ENCODE measurements at places on chromosomes 4 and X. TPM values are rescaled to one million over a fixed set of nuclear protein-coding genes. Genes with fewer than 3 reads are reported as not detected.

DNA sequence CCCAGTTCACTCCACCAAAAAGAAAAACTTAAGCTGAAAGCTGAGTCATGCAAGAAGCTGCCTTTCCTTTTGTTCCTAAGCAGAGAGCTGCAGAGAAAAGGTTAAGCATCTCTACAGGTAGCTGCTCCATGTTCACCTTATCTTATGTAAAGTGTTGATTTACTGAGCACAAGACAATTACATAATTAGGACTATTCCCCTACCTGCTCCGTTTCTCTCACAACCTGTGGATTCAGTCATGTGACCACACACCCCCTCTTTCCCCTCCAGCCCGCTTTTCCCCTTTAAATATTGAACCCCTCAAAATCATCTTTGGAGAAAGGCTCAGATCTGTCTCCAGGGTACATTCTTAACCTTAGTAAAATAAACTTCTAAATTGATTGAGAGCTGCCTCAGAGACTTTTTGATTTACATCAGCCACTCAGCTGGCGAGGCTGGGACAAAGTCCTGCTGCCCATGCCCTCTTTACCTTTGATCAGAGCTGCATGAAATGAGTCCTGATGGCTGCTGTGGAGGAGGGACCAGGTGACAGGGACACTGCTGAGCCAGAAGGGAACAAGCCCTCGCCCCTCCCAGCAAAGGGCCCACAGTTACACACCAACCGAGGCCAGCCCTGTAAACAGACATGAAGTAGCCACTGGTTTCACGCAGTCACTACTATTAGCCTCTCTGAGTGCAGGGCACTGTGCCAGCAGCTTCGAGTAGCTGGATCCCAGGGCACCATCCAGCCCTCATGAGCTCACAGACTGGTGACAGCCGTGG is 53.9 kb upstream of the C4orf50 start:
- DNase-seq = no peak

DNA sequence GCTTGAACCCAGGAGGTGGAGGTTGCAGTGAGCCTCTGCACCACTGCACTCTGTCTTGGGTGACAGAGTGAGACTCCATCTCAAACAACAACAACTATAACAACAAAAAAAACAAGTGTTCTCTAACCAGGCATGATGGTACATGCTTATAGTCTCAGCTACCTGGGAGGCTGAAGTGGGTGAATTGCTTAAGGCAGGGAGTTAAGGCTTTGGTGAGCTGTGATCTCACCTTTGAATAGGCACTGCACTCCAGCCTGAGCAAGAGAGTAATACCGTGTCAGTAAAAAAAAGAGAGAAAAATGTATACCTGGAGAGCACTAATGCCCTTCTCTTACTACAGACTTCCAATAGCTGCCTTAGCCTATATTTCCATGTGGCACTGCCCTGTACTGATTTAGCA is 18.9 kb upstream of the USP9X start:
- DNase-seq = no peak

DNA sequence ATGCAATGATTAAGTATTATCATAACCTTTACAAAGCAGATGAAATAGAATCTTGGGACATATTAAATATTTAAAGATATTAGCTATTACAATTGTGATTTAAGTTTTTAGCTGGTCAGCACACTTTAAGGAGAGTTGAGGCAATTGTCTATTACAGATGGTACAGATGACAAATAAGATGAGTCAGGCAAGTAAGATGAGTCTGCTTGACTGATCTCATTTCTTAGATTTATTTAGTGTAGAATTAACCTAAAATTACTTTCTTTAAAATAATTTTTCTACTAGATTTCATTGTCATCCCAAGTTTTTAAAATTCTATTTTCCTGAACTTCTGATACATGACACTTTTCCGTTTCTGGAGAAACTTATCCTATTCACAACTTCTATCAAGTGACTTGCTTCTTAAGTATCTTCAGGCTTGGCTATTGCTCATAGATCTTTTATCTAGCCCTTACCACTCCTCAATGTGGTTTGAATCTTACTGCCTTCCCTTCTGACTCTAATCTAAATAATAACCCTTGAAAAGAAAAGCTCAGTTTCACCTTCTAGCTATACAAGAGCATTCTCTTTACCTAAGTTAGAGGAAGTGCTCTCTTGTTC is 32.9 kb downstream of the CXCL1 start:
- DNase-seq = no peak

The F8A1 gene
- 10.4 TPM for total RNA-seq

The ALAS2 gene
- total RNA-seq = not detected

The CCDC149 gene
- 15.4 TPM for total RNA-seq

The CABS1 gene
- not detected for total RNA-seq
